Stimulated activated CD8-positive, alpha-beta memory T cell treated with anti-CD3 and anti-CD28 coated beads, Interleukin-2, amount 100 ng/mL, for 1 hour (primary cell): ENCODE measurements at places on chromosomes 1 and 21.

DNA sequence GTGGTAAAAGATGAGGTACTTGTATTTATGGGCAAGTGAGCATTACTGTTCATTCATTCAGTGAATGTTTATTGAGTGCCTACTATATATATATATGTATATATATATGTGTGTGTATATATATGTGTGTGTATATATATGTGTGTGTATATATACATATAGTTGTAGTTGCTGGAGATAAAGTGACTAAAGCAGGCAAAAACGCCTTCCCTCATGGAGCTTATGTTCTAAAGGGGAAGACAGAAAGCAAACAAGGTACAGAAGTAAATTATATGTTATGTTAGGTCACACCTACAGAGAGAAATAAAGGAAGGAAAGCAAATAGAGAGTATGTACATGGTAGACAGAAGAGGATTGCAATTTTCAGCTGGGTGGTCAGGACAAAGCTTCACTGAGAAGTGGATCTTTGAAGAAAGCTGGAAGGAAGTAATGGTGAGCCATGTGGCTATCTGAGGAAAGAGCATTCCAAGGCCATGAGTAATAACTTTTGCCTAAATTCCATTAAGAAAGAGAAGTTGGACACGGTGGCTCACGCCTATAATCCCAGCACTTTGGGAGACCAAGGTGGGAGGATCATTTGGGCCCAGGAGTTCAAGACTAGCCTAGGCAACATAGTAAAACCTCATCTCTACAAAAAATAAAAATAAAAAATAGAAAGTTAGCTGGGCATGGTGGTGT lies 33.5 kb upstream of the KLF17 start:
- DNase-seq = no peak

- no peak for DNase-seq
Observed at GRCh38 chr1:160220301-160220700, 15.1 kb downstream of the PEA15 start.

DNA sequence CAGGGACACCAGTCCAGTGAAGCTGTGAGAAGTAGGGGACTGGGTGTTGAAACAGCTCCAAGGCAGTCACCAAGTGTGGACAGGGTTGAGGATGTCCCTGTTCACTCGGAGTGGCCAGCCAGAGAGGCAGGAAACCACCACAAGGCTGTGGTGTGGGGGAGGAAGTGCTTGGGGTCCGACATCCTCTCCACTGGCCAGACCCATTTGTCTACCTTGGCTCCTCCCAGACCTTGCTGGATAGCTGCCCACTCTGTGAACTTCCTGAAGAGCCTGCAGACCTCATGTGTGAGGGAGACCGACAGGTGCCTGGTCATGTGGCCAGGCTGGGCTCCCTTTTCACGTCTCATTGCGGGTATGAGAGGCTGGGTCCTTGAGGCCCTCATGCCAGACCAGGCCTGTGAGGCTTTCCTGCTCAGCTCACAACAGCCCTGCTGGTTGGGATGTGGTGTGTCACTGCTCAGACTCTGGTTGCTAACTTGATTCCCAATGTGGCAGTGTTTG lies 21.8 kb downstream of the CYP4B1 start:
- DNase-seq = no peak

DNA sequence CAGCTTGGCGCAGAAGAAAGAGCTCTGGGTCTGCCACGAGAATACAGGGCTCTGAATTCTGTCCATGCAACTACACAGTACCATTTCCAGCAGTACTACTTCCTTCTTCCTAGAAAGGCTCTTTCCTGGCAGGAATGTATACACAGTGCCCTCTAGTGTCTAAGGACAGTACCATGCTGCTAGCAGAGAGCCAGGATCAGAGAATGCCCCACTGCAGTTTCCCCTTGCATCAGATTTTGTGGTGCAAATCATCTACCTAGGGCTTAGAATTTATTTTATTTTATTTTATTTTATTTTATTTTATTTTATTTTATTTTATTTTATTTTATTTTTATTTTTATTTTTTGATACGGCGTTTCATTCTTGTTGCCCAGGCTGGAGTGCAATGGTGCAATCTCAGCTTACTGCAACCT lies 50.8 kb downstream of the PAX7 start:
- DNase-seq = no peak

- DNase-seq = no peak
Observed at GRCh38 chr1:75764057-75764655, 21.9 kb upstream of the RABGGTB start.

DNA sequence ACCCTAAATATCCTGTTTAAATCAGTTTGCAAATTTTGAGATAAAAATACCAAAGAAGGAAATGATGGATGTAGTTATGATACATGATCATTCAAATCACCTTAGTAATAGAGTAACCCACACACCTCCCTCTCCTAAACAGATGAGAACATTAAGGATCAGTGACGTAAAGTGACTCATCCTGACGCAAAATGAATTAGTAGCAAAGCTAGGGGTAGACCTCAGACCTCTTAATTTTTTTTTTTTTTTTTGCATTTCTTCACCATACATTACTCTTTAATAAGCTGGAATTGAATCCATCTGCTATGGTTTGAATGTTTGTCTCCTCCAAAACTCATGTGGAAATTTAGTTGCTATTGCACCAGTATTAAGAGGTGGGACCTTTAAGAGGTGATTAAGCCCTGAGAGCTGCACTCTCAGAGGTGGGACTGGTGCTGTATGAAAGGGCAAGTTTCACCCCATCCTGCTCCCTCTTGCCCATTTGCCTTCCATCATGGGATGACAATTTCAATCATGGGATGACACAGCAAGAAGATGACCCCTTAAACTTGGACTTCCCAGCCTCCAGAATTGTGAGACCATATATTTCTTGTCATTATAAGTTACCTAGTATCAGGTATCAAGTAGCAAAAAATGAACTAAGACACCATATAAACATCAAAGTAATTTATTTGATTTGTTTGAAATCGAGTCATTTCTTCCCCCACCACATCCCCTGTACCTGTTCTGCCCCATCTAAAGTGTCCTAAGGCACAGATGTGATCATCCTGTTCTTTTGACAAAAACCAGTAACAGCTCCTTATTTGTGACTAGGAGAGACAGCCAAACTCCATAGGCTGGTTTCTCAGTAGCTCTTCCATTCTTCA lies 114.6 kb upstream of the DUSP10 start:
- no peak for DNase-seq

DNA sequence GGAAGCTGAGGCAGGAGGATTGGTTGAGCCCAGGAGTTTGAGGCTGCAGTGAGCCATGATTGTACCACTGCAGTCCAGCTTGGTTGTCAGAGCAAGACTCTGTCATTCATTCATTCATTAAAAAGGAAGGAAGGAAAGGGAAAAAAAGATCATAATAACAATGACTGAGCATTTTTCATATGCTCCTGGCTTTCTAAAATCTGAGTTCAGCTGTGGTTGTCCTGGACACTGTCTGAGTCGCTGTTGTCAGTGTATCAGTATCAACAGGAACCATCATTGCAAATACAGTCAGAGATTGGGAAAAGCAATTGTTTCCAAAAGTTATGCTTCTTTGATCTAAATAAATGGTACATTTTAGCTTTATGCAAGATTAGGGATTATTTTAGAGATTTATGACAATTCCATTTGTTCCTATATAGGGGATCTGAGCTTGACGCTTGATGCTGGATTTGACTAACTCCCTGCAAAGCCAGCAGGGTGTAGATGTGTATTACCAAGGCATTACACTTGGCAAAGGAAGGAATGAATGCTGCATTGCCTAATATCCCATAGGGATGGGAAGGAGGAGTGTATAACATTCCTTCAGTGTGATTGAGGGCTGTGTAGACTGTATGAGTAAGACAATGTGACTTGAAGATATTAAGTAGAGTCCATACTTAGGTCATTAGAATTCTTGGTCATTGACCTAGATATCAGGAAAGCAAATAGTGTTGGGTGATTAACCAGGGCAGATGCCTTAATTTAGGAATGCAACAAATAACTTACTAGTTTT lies 100.2 kb downstream of the DISP1 start:
- DNase-seq = no peak

DNA sequence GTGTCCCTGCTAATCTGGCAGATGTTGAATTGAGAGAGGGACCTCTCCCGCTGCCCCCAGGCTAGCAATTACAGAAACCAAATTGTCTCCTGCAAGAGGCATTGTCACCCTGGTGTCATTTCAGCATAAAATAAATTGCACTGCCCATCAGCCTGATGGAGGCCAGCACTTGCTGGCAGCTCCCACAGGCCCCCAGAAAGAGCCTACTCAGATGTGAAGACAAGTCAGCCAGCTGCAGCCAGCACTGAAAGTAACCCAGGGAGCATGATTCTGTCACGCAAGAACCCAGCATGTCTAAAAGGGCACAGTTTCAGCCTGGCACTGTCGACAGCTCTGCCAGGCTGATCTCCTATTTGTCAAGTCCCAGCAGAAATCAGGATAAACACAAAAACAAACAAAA lies 110.3 kb upstream of the CTTNBP2NL start:
- no peak for DNase-seq

DNA sequence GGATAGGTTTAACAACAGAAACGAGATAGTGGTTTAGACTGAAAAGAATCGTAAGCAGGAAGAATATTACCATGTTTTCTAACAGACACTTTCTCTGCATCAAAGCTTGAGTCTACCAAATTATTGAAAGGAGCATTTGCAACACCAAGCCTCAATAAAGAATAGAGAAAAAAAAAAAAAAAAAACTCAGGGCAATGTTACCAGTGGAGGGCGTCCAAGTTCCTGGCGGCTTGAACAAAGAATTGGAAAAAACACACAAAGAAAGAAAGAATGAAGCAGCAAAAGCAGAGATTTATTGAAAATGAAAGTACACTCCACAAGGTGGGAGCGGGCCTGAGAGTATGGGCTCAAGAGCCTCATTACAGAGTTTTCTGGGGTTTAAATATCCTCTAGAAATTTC lies 686.5 kb upstream of the ADGRL2 start:
- no peak for DNase-seq

DNA sequence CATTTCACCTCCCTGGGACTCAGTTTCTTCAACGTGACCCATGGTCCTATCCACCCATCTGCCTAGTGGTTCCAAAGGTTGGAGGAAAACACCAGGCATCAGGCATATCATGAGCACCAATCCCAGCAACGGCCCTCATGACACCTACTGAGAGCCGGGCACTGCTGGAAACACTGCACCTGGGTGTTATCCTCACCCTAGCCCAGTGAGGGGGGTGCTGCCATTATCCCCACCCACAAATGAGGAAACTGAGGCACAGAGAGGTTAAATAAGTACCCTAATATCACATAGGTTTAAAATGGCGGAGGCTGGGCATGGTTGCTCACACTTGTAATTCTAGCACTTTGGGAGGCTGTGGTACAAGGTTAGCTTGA lies 206.9 kb downstream of the MATN1 start:
- no peak for DNase-seq

DNA sequence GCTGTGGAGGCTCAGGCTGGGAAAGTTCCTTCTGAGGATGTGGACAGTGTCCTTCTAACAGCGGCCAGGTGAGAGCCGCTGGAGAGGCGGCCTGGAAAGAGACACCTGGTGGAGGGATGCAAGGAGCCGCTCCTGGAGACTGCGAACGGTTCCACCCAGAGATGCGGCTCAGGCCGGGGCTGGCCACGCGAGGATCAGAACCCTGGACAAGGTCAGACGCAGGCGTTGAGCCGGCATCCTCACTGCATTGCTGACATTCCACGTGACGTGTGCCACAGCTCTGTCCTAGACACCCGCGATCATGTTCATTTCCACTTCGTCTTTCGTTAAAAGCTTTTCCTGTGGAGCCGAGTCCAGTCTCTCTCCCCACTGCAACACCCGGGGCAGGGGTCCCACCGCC lies 28.8 kb downstream of the CFAP74 start:
- DNase-seq = no peak

- no peak for DNase-seq
Observed at GRCh38 chr1:150473659-150474058, 13.6 kb upstream of the TARS2 start.

DNA sequence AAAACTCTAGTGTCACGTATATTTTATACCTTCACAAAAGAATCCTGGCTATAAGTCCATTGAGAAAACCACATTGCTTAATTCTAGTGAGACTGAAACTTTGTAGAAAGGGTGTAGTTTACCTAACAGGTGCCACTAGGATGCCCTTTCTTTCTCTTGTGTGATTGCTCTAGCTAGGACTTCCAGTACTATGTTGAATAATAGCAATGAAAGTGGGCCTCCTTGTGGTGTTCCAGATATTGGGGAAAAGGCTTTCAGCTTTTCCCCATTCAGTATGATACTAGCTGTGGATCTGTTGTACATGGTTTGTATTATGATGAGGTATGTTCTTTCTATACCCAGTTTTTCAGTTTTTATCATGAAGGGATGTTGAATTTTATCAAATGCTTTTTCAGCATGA lies 39.7 kb upstream of the CHODL start:
- no peak for DNase-seq

DNA sequence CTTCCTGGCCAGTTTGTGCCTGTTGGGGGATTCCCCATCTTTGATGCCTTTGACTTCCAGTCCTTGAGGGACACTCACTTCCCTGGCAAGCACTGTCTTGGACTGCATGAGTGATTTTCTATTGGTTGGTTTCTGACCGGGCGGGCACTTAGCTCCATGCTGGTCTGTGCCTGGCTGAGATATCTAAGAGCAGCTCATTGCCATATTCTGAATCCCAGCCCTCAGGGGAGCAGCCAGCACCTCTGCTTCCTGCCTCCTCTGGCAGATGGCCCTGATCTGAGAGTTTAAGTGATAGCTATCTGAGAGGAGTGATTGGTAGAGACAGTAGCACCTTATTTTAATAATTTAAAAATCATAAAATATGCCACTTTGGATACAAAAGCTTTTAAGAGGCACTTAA lies 52.5 kb downstream of the DISC1 start:
- no peak for DNase-seq

DNA sequence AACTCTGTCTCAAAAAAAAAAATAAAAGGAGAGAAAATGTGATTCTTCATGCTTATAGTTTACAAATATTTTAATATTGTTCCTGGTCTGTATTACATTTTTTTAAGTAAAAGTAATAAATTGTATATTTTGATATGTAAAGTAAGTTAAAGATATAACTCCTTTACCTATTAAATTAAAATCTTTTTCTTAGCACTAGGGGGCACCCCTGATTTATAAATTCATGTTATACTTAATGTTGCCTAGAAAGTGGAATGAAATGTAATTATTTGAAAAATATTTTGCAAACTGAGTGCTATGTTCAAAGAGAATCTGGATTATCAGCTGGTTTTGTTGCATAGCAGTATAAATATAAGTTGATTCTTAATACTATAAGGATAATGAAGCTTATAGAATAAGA lies 49.2 kb downstream of the RALGPS2 start:
- DNase-seq = no peak
